Substantia nigra (tissue), 51 donors: ENCODE measurements at places on chromosomes 12 and 14.

- DNase-seq = no peak
These were observed 76.9 kb downstream of the DDX51 start for GRCh38 chr12:132067182-132067581.

DNA sequence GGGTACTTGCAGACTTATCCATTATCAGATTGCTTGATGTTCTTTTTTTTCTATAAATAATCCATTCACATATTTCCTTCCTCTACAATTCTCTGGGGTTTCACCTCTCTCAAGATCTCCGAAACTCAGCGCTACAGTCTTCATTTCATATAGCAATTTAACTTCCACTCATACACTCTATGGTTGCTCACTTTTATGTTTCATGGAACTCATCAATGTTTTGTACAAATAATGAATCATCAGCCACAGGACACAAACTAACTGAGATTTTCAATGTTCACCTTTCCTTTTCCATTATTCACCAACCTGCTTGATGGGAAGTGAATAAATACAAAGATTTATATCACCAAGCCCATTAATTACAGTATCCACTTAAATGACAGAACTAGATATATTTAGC lies 534.7 kb downstream of the LRFN5 start:
- no peak for DNase-seq

DNA sequence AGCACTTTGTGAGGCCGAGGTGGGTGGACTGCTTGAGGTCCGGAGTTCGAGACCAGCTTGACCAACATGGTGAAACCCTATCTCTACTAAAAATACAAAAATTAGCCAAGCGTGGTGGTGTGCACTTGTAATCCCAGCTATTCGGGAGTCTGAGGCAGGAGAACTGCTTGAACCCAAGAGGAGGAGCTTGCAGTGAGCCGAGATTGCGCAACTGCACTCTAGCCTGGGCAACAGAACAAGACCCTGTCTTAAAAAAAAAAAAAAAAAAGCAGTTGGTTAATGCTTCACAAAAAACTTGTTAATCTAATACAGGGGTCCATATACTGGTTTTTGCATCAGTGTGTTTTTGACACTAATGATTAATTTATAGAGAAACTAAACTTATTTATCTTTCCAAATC lies 18.5 kb upstream of the SLC7A8 start:
- no peak for DNase-seq

- no peak for DNase-seq
These were observed 210.4 kb upstream of the NUDT4 start for GRCh38 chr12:93167331-93167730.
